ENCODE measurements at places on chromosomes 13 and 19.

- DNase-seq = no peak
These were observed 196.5 kb downstream of the GPC6 start for GRCh38 chr13:93422980-93423543.

GRCh38 chr13:76799696-76800095, 86.5 kb downstream of the KCTD12 start:
- no peak for DNase-seq

GRCh38 chr13:36343766-36344165, 2.4 kb downstream of the SPART start:
- no peak for DNase-seq

- DNase-seq = no peak
These were observed 20.6 kb upstream of the USP29 start for GRCh38 chr19:57099199-57099661.

- no peak for DNase-seq
These were observed 36.0 kb downstream of the URI1 start for GRCh38 chr19:29978080-29978479.

Data from astrocyte of the spinal cord (primary cell).